ENCODE measurements at places on chromosomes 7 and 10.

DNA sequence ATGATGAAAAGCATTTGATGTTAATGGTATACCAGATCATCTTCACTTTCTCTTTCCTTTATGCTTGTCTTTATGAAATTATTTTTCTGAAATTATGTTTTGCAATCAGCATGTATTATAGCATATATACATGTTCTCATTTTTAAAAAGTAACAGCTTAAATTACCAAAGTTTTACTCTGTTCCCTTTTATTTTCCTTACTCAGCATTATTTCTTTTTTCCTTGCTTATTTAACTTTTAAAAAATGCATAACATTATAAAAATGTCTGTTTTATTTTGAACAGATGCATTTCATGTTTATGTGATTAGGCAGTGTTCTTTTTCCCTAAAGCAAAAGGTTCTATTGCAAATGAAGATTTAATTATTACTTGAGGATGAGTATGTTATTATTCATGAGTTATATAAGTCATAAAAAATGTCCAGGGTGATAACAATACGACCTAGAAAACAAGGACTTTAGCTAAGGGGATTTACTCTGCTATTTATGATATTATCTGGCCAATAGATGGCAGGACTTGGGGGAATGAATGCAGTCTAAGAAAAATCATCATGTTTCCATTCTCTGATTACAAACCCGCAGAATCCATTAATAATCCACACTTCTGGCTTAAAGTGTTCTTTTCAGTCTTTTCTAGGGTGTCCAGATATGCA lies 38.5 kb downstream of the CABCOCO1 start:
- no peak for DNase-seq

DNA sequence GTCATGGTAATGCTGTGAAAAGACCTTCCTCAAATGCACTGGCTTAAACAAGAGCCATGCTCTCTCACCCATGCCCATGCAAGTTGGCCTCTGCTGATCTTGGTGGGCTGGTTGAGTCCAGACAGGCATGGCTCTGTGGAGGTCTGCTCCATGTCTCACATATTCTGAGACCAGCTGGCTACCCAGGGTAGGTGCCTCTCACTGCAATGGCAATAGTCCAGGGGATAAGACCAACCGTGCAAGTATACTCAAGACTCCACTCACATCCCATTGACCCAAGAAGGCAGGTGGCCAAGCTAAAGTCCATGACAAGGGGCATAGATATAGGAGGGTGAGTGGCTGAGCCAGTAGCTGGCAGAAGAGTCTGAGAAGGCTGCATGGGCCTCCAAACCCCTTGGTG lies 14.2 kb upstream of the EBF3 start:
- no peak for DNase-seq

GRCh38 chr7:137985253-137985896 lies 16.5 kb downstream of the CREB3L2 start:
- DNase-seq: no peak

GRCh38 chr10:34646331-34646730 lies 168.8 kb downstream of the PARD3 start:
- DNase-seq: no peak

DNA sequence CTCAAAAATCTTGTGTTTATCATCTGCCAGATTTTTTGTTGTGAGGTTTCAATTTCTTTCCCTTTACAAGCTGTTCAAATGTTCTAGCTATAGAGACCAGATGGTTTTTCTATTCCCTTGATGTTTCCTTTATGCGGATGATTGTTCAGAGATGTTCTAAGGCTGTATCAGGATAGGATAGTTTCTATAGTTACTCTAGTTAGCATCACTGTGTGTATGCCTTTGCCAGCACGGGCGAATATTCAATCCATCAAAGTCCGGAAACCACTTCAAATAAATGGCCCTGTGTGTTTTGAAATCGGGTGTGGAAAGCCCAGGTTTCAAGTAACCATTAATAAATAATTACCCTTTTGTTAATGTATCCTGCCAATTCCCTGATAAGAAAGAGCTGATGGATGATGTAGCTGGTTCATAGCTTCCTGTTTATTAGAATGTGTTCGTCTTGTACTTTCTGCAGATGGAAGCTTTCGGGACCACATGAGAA lies 149.8 kb upstream of the PRKCQ start:
- no peak for DNase-seq

DNA sequence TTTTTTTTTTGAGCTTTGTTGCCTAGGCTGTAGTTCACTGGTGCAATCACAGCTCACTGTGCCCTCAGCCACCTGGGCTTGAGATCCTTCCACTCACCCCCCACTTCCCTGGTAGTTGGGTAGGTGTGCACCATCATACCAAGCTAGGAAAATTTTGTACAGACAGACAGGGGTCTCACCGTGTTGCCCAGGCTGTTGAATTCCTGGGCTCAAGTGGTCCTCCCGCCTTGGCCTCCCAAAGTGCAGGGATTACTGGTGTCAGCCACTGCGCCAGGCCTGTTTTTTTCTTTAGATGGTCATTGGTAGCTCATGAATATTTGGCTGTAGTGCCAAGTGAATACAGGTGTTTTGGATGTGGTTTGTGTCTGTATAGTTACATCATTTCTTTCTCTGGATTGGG lies 7.5 kb downstream of the COMTD1 start:
- no peak for DNase-seq

GRCh38 chr10:269440-270074 lies 134.3 kb downstream of the ZMYND11 start:
- DNase-seq: no peak

GRCh38 chr7:73960548-73960947 lies 67.4 kb upstream of the ELN start:
- DNase-seq: no peak

DNA sequence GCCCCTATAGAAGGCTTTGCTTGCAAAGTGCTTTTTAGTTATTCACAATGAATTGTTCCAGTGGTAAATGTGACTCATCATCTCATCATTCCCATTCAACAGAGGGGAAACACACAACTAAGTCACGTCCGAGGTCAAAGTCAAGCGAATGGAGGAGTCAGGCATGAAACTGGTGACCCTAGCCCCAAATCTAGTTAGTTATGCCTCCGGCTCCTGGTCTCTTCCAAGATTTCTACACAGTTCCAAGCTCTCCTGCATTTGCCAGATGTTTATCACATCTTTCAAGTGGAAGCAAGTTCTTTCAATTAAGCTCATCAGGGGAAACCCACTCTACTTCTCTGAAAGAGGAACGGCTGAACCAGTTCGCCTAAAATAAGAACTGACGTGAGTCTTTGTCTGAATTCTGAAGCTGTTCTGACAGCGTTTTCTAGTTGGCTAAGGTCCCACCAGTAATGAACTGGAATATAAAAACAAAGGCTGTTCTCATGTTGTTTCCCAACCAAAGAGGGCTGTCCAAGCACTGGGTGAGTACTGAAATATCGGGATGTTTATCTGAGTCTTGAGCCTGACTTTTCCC lies 140.9 kb upstream of the NRBF2 start:
- DNase-seq: no peak

GRCh38 chr7:4204513-4205165 lies 477.5 kb upstream of the FOXK1 start:
- no peak for DNase-seq

- DNase-seq: no peak
Observed at GRCh38 chr7:2979201-2979631, 64.5 kb downstream of the CARD11 start.

- no peak for DNase-seq
Observed at GRCh38 chr10:101295261-101295660, 58.7 kb upstream of the BTRC start.

DNA sequence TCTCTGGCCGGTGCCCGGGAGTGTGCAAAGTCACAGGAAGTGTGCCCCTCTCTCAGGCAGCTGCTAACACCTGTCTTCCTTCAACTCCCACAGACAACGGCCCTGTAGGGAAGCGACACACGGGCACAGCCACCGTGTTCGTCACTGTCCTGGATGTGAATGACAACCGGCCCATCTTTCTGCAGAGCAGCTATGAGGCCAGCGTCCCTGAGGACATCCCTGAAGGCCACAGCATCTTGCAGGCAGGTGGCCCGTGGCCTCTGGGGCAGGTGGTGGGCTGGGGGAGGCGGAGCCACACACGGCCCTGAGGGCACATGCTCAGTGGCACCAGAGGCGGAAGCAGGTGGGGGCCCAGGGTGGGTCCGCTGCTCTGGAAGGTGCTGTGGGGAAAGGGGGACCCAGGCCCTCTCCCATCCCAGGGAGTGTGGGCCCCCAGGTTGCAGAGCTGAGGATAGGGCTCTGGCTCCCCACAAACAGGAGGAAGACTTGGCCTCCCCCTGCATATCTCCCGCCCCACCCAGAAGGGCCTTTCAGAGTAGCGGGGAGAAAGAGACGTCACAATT lies 6.9 kb downstream of the C10orf105 start:
- no peak for DNase-seq

- no peak for DNase-seq
Observed at GRCh38 chr7:79515358-79515757, 61.9 kb upstream of the MAGI2 start.

- no peak for DNase-seq
Observed at GRCh38 chr7:4959893-4960292, 906 bp upstream of the MMD2 start.

- no peak for DNase-seq
Observed at GRCh38 chr7:104852386-104852785, 161.6 kb upstream of the KMT2E start.

DNA sequence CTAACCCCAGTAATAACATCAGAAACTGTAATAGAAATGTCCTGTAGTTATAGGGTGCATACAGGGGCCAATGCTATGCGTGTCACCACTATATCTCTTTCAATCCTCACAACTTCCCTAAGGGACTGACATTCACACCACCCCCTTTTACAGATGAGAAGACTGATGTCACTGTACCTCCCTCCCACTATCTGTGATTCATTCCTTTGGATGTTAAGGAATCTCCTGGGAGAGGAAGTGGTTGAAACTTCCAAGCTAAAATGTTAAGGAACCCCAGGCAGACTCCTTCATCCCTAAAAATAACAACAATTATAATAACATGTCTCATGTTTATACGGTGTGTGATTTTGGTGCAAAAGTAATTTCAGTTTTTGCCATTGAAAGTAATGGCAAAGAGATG lies 5.4 kb downstream of the COL13A1 start:
- DNase-seq: peak; percentile 41

GRCh38 chr10:132461683-132462231 lies 64.8 kb downstream of the PWWP2B start:
- no peak for DNase-seq

DNA sequence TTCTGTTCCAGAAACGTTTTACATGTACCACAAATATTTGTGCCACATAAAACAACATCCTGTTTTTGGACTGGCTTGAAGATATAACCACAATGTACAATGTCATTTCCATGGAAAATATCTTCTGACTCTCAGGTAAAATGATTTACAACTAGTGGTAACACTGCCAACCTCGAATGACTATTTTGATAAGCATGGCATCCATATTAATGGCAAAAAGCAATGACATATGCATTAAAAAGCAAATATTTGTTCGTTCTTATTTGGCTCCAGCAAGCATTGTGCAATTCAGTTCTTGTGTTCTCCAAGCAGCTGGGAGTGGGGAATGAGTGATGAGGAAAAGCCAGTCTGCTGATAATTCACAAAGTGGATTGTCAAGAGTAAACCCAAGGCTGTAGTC lies 289.0 kb downstream of the PLXDC2 start:
- no peak for DNase-seq

DNA sequence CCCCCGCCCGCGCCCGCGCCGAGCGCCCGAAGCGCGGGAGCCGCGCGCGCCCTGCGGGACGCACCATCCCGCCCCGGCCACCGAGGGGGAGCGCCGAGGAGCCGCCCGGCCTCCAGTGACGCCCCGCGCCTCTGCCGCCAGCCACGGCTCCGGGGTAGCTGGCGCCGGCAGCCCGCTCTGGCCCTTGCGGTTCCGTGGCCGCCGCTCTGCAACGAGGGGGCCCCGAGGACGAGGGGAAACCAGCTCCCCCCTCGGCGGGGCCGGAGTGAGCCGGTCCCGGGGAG lies at the start of gene PAXIP1:
TSS of gene PAXIP1 (minus strand) at position 33 of the 284 bp plus-strand sequence. CDS start 195 bp downstream, outside the sequence.
- no peak for DNase-seq

DNA sequence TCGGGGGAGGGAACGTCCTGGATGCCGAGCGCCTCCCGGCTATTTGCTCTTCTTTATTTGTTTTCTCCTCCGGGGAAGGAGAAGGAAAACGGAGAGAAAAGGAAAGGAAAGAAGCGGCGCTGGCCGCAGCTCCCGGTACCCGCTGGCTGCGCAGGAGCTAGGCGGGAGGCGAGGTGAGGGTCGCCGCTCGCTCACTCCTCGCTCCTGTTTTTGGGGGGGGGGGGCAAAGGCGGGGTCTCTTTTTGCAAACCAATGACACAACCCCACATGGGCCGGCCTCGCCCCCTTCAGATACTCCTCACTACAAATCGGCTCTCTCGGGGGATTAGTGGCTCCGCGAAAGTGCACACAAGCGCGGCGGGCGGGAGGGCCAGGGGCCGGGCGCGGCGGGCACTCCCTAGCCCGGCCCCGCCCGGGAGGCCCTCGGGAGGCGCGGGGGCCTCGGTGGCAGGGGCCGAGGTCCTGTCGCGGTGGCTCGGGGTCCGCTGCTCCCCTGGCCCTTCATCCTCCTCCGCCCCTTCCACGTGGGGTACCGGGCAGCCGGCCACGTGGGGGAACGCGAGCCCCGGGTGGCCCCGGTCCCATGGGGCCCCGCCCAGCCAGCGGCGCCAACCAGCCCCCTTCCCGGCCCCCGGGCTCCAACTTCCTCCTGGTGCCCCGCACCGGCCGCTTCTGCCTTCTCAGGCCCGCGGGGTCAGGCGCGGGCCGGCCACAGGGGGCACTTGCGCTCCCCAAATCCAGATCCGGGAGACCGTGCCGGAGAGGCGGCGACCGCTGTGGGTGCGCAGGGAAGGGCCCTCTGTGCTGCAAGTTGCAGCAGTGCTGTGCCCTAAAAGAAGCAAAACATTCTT lies 718 bp upstream of the CTBP2 start:
- peak; percentile 50 for DNase-seq

DNA sequence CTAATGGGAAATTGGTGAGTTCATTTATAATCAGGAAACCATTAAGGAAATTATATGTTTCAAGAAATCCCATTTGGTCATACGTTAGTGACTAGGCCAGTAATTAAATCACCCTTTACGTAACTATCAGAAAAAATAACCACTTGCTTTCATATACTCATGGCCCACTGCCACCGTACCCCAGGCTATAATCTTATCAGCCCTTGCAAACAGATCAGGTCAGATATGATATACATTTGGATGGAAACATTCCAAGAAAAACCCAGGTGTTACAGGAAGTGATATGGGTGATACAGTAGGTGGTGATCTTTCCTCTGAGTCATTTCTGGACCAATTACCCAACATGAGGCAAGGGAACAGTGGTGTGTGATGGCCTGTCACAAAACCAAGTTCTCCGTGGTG lies 481.0 kb upstream of the SEMA3A start:
- DNase-seq: no peak

- no peak for DNase-seq
Observed at GRCh38 chr10:129386415-129387257, 80.4 kb upstream of the MGMT start.

Measured in AG04450 (cell line).